ENCODE measurements at places on chromosomes 12 and 14.

DNA sequence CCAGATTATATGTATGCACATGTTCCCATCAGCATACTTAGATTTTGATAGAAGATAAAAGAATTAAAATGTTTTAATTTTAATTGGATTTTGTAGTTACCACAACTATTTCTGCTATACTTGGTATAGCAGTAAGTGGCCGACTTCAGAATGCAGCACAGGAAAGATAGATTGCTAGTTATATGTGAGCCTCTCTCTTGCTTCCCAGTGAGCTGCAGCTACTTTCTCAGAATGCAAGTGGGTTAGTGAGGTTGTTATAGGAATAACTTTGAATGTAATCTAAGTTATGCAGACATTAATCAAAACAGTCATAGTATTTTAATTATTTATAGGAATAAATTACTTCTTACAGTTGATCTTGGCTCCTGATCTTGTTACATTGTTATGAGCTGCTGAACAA, 240.6 kb downstream of the RAD51B start:
- DNase-seq: no peak

GRCh38 chr14:67623114-67623513, 3.4 kb downstream of the ARG2 start:
- no peak for DNase-seq

DNA sequence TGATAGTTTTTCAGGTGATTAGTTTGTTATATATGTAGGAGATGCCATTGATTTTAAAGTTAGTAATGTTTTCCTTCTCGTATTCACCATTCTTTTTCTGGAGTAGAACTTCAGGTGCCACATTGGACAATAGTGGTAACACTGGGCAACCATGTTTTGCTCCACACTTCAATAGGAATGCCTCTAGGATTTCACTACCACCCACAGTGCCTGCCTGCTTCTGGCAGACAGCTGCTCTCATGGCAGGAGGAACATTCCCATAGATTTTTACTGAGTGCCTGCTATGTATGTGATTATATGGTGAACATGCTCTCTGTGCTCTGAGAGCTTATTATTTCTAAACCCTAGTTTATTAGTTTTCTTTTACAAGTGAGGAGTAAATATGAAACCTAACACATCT, 53.7 kb downstream of the GCH1 start:
- DNase-seq: no peak

DNA sequence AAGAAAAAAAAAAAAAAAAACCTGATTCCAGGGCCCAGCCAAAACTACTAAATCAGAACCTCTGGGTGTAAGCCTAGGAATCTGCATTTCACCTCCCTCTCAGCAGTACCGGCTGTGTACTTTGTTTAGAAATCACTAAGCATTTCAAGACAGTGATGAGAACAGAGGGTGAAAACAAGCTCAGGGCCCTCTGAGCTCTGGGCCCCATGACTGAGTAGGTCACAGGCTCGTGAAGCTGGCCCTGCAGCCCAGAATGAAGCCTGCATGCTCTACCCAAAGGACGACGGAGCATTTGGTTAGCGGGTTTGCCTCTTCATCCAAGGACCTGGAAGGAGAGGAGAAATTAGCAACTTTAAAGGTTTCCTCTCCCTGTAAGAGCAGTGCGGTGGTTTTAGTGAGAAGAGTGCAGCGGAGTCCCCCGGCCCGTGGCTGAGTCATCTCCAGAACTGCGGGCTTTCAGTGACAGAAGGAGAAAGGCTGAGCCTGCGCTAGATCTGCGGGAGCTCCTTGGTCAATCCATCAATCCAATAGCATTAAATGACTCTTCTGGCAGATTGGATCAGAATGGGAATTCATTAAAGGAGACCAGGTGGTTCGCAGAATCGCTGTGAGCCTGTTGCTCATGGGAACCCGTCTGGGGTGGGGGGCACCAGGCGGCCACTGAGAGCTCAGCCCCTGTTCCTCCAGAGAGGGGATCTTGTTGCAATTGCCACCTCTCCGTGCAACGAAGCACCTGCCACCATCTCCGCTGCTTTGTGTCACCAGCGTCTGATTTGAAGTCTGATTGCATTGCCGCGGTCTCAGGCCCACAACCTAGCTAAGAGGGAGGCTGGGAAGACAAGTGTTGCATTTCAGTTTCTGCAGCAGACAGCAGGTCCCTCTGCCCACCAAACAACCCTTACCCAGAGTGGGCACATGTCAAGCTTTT, 7.3 kb downstream of the IL31 start:
- DNase-seq: no peak

DNA sequence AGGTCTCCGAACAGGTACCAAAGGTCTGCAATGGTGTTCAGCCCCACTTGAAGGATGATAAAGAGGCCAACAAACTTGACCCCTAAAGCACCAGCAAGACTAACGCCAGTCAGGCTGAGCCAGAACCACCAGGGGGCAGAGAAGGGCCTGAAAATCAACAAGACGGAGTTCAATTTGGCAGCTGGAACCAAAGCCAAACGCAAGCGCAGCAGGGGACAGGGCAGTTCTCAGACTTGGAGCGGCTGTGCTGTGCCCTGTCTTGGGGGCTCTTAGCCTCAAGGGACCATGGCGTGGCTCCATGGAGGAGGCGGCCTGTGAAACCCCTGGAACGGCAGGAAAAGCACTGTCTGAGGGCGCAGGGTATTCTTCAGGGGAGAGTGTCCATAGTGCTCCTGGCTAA, 19.6 kb downstream of the POMT2 start:
- peak; percentile 75 for DNase-seq

DNA sequence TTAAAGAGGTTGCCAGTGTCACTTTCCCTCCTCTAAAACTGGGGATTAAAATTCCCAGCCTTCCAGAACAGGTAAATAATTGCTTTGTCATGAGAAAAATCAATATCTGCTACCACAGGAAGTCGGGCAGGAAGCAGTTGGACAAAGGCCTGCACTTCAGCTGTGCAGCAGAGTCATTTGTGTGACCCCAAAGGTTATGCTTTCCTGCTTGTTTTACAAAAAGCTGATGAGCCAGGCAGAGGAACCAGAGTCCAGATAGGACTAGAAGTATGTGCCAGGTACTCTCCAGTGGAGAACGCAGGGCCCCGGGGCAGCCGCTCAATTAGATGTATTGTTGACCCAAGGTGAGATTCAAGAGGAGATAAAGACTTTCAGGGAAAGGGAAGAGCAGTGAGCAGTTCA, 117.1 kb upstream of the FRMD6 start:
- DNase-seq: no peak

DNA sequence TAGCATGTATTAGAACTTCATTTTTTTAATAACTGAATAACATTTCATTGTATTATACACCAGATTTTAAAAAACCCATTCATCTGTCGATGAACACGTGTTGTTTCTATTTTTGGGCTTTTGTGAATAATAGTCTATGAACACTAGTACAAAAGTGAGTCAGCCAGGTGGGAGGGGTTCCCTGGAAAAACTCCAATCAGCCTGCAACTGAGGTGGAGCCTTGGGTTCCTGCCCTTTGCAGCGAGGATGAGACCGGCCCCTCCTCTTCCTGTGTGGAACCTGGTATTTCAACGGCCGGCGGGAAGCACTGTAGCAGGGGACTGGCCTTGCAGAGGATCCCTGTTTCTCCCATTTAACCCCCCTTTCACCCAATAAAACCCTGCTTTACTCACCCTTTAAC, 56.1 kb downstream of the LMNTD1 start:
- no peak for DNase-seq

DNA sequence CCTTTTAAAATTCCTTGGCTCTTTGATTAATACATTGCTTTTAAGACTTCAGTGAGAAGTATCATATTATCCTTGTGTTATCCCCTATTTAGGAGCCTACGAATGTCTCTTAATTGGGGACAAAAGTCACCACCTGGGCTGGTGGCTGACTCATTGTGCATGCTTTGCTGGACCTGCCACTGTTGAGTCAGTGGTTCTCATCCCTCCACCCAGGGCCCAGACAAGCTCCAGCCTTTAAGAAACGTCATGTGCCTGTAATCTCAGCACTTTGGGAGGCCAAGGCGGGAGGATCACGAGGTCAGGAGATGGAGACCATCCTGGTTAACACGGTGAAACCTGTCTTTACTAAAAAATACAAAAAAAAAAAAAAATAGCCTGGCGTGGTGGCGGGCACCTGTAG, 57.9 kb downstream of the OTX2 start:
- DNase-seq: no peak

- no peak for DNase-seq
Observed at GRCh38 chr14:59081720-59082119, 106.7 kb upstream of the DAAM1 start.

DNA sequence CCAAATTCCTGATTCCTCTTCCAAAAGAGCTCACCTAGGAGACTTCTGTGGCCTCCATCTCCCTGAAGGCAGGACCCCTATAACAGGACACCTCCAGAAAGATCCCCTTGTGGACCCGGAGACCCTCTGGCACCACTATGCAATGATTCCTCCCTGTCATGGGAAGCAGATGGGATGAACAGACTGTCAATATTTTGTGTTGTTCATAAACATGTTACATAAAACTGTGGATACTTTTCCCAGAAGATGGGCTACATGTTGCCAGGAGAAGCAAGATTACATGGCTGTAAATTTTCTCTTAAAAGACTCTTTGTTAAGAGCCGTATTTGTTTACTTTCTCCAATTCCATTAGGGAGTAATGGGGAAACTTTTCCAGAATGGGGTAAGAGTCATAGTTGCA, 52.1 kb downstream of the TUNAR start:
- DNase-seq: no peak

GRCh38 chr12:10363914-10364814, 25.7 kb downstream of the KLRK1 start:
- peak; percentile 66 for DNase-seq

DNA sequence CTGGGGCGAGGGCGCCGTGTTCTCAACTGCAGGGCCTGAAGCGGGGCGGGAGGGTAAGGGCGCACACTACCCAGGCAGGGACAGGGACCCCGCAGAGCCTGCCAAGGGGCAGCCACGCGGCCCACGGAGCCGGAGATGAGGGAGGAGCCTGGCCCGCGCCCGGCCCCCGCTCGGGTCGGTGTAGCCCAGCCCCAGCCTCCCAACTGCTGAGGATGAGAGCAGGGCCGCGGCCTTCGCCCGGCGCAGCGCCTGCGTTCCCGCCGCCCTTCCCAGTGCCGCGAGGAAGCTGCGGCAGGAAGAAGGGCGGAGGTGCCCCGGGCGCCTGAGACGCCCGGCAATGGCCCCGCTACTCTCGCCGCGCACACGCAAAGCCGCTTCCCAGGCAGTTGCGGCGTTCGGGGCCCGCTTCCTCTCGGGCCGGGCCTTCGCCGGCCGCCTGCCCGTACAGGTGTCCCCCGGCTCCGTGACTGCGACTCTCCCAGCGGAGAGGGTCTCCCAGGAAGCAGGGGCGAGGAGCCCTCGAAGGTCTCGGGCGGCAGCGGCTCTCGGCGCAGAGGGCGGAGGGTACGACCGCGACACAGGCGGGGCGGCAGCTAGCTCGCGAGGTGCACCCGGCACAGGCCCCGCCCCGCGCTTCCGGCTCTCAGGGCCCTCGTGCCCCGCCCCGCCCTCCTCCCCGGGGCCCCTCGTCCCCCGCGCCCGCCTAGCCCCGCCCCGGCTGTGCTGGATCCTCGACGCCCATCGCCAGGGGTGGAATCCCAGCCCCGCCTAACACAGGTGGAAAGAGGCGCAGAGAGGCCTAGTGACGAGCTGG, 24.8 kb upstream of the YY1 start:
- peak; percentile 80 for DNase-seq

GRCh38 chr12:15963271-15963670, 52.1 kb downstream of the DERA start:
- no peak for DNase-seq

DNA sequence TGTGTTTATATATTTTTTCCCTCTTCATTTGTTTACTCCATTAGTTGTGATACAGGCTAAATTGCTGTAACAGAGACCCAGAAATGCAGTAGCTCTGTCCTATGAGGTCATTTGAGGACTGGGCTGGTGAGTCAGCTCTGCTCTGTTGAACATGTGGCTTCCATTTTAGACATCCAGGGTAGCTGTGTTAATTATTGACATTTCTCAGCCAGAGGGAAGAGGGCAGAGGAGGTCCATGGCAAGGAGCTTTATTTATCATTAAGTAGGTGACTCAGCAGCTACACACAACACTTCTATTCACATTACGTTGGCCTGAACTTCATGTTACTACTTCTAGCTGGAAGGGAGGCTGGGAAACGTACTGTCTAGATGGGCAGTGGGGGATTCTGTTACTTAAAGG, 85.4 kb downstream of the PTCSC3 start:
- no peak for DNase-seq

GRCh38 chr12:6946033-6946919, 2.5 kb downstream of the C12orf57 start:
- DNase-seq: no peak

DNA sequence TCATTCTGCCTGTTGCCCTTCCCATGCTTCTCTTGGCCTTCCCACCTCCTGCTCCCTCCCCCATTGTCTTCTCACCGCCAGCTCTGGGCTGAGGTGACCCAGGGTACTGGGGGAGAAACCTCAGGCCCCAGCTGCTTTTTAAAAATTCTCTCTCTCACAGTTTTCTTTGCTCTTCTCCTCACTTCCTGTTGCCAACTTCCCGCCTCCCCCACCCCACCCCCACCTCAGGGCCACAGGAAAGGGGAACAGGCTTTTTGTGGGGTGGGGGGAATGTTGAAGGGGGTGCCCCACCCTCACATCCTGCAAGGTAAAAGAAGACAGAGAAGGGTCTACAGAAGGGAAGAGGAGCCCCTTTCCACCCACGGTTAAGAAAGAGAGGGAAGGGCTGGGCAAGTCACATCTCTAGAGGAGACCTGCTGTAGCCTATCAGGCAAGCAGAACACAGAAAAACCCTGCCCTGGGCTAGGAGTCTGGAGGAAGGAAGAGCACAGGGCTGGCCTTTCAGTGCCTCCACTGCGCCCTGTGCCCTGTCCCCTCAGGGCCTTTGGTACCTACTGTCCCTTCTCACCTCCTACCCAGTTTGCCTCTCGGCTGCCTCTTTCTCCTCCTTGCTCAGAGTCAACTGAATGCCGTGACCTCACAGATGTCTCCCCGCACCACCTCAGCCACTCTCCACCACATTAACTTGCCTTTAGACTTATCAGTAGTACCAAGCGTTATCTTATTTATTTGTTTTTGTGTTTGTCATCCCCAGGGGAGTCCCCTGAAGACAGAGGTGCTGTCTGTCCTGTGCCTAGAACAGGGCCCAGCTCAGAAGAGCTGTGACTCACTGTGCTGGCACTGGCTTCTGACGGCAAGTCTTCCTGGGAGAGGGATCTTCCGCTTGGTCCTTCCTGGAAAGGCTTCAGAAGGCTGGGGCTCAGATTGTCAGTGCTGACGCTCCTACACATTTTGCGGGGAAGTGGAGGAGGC, 1.7 kb downstream of the ARHGAP9 start:
- no peak for DNase-seq

DNA sequence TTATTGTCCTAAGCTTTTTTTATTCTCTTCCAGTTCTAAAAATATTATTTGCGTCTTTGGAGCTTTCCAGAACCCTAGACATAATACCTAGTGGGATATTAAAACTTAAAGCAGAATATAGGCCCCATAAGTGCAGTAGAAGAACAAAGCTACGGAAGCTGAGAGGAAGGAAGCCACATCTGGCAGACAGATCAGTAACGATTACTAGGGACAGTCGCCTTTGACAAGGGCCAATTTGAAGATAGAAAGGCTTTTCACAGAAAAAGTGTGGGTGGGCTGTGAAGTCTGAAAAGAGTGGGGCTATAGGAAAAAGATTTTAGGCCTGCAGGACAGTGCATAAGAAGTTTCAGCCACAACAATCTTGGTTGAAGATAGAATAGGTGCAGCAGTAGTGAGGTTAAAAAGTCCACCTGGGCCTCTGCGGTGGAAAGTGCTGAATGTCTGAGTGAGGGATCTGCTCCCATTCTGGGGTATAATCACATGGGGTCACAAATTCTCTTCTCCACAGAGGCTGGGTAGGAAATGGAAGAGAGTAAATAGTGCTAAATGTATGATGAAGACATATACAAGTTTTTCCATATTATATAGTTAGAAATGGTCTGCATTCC, 114.5 kb downstream of the CMAS start:
- DNase-seq: no peak

- DNase-seq: peak; percentile 69
Observed at GRCh38 chr14:21476523-21476924, 235 bp downstream of the RAB2B start.

Data from renal cortex interstitium (tissue), 15 donors.